ENCODE measurements at places on chromosomes 3 and 15.
A peak's percentile ranks its signal among the peaks of the same experiment; 100 is the strongest.

GRCh38 chr3:30437171-30437601, 169.2 kb upstream of the TGFBR2 start:
- no peak for DNase-seq

GRCh38 chr3:217099-217813, 20.7 kb downstream of the CHL1 start:
- no peak for DNase-seq

GRCh38 chr15:59137566-59137965, 32.6 kb downstream of the CCNB2 start:
- no peak for DNase-seq

- no peak for DNase-seq
These were observed 55.3 kb downstream of the FAM43A start for GRCh38 chr3:194740859-194741491.

- no peak for DNase-seq
These were observed 14.3 kb downstream of the SPG21 start for GRCh38 chr15:64975390-64975789.

DNA sequence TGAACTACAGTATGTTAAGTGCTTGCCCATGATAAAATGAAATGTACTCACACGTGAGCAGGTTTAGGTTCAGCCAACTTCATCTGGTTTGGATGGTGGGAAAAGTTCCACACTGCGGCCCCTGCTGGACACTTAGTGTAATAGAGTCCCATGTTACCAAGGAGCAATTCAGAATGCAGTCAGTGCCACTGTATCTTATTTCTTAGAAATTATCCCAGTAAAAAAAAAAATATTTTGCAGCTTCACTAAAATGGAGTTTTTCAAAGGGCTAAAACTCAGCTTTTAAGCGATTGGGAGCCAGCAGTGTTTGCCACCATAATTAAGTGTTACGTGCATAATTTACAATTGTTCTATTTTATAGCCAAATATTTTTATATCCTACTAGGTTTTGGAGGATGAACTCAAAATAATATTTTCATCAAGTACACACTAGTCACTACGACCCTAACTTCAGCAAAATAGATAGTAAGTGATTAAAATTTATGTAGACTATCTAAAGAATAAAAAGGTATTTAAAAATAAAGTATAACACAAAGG, 371.7 kb upstream of the GBE1 start:
- DNase-seq: peak; percentile 56

DNA sequence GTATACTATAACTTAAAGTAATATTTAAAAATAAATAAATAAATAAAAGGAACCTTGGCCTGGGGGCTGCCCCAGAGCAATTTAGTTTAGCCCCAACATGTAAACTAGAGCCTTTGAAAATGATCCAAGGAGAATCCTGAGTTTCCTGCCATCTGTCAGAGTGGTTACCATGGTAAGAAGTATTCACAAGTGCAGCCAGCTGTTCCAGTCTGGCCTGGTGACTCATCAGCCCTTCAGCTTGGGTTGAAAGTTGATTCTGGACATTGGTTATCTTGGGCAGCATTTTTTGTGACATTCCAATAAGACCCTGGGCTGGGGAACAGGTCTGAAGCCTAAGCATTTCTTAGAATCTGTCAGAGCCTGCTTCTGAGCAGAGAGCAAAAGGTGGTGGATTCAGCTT, 72.7 kb upstream of the LRTM1 start:
- DNase-seq: no peak

DNA sequence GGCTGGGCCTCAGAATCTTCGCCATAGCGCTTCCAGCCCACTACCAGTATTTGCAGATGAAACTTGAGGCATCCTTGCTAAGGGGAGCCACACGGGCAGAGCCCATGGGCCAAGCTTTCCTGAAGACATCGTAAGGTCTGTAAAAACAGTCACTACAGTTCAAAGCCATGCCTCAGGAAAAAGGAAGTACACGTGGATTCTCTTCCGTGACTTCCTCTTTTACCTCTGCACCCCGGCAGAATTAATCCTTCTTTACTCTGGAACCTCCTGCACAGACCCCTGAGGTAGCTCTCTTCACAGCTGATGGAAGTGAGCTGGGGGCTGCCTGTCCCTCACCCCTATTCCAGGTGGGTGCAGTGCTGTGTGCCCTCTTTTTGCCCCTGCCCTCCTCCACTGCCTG, 129.2 kb downstream of the CHDH start:
- DNase-seq: peak; percentile 31

GRCh38 chr15:85415783-85416182, 35.4 kb downstream of the AKAP13 start:
- DNase-seq: no peak

- no peak for DNase-seq
These were observed 94.7 kb downstream of the DLG1 start for GRCh38 chr3:197203714-197204146.

DNA sequence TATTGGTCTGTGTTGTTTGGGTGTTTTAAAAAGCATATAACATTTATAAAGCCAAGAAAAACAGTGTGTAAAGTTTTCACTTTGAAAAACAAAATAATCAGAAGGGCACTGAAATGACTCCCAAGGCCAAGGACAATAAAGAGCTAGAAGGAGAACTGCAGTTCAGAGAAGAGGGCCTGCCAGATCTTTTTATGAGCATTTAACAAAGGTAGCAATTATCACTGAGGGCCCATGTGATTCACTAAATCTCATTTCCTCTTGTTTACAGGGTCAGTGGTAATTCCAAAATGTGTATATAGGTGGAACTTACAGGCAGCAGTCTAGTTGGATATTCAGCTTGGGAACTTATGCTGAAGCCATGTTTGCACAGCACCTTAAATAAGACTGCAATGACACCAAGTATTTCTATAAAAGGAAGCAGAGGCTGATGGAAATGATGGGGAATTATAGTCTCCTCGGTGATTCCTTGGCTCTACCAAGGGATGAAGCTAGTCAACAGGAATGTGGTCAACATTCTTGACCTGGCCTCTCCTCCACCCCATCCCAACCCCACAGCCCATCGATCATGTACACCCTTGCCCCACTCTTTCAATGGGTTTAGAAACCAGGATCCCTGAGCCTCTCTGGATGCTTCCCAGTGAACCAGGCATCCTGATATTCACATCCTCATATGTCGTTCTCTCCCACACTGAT, 54.4 kb upstream of the THUMPD3 start:
- no peak for DNase-seq

- DNase-seq: no peak
These were observed 49.6 kb downstream of the CEMIP start for GRCh38 chr15:80828796-80829195.

GRCh38 chr15:80275961-80276360, 23.9 kb upstream of the CTXND1 start:
- no peak for DNase-seq

- DNase-seq: no peak
These were observed 8.6 kb downstream of the KLHL25 start for GRCh38 chr15:85785887-85786780.

- DNase-seq: no peak
These were observed 170.2 kb downstream of the GMNC start for GRCh38 chr3:190692256-190692655.

DNA sequence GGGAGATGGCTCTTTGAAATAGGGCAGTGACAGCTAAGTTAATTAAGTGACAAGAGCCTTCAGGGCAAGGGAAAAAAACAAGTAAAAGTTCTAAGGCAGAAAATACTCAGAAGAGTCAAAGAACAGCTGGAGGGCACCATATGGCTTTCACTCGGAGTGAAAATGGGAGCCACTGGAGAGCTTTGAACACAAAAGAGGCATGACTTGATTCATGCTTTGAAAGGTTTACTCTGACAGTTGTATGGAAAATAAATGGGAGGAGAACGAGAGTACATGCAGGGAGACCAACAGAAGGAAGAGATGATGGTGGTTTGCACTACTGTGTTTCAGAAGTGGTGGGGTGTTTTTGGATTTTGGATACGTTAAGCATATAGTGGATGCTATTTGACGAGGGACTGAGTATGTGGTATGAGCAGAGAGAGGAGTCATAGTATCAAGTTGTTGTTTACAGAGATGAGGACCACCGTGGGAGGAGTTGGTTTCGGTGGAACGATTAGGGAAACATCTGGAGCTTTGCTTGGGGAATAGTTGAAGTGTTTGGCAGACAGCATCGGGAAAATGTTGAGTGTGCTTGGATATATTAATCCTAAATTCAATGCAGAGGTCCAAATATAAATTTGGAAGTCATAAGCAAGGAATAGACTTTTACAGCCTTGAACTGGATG, 411.5 kb downstream of the GABRG3 start:
- DNase-seq: no peak

DNA sequence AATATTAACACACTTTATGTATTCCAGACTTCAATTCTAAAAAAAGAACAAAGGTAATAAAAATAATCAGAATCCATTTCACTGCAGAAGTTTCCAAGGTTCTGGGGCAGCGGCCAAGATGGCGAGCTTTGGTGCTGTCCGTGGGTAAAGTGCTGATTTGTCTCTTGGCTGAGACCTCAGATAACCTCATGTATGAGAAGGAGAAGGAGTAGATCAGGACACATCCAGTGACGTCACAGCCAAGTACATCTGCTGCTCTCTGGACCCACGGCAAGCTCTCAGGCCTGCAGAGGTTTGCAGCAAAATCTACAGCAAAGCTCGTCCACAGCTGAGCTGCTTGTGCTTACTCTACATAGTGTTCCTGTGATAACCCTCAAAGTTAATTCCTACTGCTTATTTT, 165.7 kb downstream of the MAGI1 start:
- no peak for DNase-seq

All from hematopoietic multipotent progenitor cell (in vitro differentiated cells).